AG08395 (cell line): ENCODE measurements at places on chromosomes 12 and 14.
A peak's percentile ranks its signal among the peaks of the same experiment; 100 is the strongest.

GRCh38 chr12:1305063-1305434 is 289.3 kb downstream of the FBXL14 start:
- no peak for DNase-seq

GRCh38 chr14:64549791-64550620 is at the start of gene PPP1R36:
PPP1R36 (plus strand) TSS chr14:64549961; CDS start chr14:64549998, 37 bp downstream.
- peak; percentile 48 for DNase-seq

GRCh38 chr12:62995097-62995496 is 60.1 kb upstream of the PPM1H start:
- DNase-seq: no peak

DNA sequence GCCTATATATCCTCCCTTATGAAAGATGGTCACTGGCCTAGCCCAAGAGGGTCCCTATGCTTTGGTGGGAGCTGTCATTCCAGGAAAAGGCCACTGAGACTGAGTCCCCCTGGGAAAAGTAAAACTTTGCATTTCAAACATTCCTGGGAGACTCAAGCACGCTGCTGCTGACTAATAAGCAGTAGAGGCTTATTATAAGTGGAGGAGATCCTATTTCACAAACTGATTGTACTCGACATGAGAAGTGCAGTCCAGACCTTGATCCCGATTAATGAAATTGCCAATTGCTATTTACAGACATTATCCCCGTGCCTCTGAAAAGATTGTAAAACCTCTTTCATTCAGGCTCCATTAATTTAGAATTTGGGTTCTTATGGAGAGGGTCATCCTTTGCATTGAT is 96.6 kb downstream of the EMP1 start:
- peak; percentile 10 for DNase-seq

GRCh38 chr12:89185181-89185580 is 167.1 kb downstream of the DUSP6 start:
- no peak for DNase-seq

GRCh38 chr12:68977335-68977734 is 44.4 kb upstream of the CPM start:
- no peak for DNase-seq

GRCh38 chr14:57533214-57533613 is 39.6 kb upstream of the CCDC198 start:
- DNase-seq: peak; percentile 12

DNA sequence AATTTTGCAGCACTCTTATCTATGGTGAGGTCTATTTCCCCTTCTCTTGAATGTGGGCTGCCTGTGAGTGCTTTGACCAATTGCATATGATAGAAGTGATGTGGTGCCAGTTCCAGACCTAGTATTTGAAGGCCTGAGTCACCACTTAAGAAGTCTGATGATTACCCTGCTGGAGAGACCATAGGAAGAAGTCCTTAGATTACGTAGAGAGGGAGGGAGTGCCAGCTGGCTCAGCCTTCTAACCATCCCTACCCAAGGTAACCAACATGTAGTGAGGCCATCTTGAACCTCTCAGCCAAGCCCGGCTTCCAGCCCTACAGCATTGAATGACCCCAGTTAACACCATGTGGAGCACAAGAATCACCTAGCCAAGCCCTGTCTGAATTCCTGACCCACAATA is 166.9 kb downstream of the NELL2 start:
- no peak for DNase-seq

DNA sequence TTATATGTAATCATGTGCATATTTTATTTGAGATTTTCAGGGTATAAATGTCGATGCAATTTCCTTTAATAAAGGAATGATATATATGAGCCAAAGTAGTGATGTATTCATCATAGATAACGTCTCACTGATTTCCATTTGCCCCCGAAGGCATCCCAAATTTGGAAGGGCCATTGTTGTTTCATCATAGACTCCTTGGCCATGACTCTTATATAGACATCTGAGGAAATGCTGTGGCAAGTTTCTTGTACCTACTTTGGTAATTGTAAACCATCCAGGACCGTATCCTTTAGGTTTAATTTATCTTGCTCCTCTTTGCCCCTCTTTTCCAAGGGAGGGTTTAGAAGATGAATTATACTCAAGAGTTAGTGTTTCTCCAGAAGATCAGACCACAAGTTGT is 84.7 kb downstream of the SAMD4A start:
- DNase-seq: no peak

DNA sequence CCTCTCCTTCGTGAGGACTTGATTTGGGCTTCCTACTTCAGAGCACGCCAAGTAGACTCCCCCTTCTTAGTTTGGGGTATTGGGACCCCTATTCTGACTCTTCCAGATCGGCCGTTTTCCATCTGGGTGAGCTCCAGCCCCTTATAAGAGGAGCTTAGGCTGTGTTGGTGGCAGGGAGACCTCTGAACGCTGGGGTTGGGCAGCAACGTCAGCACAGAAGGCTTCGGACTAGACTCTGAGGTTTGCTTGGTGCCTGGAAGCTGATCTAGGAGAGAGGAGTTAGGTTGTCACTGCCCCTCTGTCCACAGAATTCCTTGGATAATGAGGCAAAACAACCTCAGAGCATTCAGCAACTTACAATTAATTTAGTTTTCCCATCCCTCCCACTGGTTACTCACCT is 99.2 kb upstream of the RTL1 start:
- no peak for DNase-seq

DNA sequence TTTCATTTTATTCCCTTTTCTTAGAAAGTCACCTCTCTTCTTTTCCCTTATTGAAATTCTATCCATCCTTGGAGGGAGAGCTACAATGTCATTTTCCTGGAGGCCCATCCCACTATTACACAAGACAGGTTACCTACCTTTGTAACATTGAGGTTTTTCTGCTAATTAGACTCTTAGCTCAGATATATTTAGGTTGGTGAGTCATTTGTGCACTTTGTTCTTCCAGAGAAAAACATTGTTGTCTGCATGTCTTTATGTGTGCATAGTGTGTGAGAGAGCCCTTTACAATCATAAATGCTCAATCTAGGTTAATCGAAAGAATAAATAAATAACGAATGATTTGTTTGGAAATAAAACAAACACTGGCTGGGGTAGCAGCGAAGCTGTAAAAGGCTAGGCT is 191.8 kb downstream of the DACT1 start:
- no peak for DNase-seq
